ENCODE measurements at places on chromosomes 16 and 17.

DNA sequence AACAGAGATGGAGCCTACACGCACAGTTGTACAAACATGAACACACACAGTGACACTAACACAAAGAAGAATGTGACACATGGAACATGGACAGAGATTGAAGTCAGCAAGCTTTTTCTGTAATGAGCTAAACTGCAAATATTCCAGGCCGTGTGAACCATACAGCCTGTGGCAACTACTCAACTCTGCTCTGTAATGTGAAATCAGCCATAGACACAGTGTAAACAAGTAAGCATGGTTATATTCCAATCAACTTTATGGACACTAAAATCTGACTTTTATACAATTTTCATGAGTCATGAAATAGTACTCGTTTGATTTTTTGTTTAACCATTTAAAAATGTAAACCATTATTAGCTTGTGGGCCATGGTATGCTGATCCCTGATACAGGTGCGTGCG is 120.2 kb downstream of the SMG6 start:
- no peak for DNase-seq

DNA sequence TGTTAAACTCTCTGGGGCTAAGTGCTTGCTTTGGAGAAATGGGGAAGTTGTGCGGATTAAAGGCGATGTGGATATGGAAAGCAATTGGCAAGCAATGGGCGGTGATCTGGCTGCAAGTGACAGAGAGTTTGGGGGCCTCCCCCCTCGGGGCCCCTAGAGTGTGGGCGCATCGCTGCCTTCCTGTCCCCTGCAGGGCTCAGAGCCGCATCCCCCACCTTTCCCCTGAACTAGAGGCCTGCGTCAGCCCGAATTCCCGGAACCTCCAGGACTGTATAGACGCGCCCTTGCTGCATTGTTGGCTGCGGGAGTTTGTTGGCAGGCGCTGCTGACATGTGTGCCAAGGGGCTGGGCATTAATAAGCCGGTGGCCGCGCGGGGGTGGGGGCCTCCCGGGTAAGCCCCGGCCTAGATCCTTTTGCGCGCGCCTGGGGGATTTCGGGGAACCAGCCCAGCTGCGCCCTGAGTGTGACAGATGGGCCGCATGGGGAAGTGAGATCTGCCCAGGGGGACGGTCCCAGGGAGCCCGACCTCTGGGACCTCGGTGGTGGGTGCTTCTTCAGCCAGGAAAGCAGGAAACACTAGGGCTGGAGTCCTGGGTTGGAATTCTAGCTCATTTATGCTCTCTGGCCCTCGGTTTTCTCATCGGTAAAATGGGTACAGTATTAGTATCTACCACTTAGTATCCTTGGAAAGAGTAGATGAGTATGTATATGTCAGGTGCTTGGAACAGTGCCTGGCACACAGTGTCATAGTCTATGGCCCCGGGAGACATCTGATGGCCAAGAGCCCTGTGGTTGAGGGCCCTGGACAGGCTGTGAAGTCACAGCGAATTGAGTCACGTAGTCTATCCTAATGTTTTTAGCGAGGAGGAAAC is 1.0 kb downstream of the EEF2K start:
- DNase-seq, result peak; percentile 56

- DNase-seq, result no peak
These were observed 823 bp downstream of the NBR1 start for GRCh38 chr17:43171586-43172487.

DNA sequence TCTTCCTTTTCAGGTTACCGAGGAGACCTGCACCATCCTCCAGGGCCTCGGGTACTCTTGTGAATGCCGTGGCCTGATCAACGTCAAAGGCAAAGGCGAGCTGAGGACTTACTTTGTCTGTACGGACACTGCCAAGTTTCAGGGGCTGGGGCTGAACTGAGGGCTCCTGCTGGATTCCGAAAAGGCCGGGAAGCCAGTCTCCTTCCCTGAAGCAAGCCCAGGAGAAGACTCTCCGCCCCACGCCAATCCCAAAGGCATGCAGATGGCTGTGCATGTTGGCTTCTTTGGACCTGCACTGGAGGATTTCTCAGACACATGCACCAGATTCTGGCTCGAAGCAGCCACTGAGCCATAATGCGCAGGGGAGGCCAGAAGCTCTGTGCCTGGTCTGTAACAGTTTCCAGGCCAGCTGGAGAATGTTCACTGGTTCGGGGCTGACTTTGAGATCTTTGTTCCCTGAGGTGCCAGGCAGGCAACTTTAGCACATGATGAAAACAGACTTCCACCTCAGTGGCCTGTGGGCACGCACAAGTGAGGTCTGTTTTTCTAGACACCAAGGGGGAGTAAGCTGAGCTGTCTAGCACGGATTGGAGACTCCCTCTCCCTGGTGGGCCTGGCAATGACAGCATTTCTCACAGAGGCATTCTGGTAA is 49.1 kb downstream of the ADCY7 start:
- no peak for DNase-seq

DNA sequence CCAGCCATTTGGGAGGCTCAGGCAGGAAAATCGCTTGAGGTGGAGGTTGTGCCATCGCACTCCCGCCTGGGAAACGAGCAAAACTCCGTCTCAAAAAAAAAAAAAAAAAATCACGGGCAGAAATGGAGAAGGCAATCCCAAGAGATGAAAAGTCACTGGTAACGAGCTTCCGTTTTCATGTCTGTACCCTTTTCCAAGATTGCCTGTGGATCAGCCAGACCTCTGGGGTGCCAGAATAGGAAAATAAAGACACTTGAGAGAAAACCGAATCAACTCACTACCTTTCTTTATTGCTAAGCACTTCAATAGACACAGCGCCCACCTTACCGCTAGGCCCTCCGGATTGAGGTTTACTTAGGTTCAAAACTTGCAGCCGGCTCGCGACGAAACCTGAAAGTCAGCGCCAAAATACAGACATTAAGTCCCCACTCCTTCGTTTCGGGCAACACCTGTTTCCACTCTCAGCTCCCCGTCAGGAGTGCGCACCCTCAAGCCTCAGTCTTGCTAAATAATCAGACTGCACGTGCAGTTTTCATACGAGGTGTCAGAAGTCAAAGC is 970 bp upstream of the TRAF7 start:
- no peak for DNase-seq

DNA sequence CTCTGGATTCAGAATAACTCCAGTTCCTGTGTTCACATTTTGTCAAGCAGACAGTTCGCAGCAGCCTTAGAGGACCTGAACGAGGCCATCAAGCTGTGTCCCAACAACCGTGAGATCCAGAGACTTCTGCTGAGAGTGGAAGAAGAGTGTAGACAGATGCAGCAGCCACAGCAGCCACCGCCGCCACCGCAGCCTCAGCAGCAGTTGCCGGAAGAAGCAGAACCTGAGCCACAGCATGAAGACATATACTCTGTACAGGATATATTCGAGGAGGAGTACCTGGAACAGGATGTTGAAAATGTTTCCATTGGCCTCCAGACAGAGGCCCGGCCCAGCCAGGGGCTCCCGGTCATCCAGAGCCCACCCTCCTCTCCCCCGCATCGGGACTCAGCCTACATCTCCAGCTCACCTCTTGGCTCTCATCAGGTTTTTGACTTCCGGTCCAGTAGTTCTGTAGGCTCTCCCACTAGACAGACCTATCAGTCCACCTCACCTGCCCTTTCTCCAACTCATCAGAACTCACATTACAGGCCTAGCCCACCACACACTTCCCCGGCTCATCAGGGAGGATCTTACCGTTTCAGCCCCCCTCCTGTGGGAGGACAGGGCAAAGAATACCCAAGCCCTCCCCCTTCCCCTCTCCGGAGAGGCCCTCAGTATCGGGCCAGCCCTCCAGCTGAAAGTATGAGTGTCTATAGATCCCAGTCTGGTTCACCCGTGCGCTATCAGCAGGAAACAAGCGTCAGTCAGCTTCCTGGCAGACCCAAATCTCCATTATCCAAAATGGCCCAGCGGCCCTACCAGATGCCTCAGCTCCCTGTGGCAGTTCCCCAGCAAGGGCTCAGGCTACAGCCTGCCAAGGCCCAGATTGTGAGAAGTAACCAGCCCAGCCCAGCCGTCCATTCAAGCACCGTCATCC is 25.9 kb downstream of the CYB561 start:
- no peak for DNase-seq

Data from stimulated activated CD4-positive, alpha-beta T cell treated with anti-CD3 and anti-CD28 coated beads, Interleukin-2, amount 100 ng/mL, for 4 hours (primary cell).